Spinal cord (tissue), 10 donors: ENCODE measurements at places on chromosomes 5 and 9.
A peak's percentile ranks its signal among the peaks of the same experiment; 100 is the strongest.

DNA sequence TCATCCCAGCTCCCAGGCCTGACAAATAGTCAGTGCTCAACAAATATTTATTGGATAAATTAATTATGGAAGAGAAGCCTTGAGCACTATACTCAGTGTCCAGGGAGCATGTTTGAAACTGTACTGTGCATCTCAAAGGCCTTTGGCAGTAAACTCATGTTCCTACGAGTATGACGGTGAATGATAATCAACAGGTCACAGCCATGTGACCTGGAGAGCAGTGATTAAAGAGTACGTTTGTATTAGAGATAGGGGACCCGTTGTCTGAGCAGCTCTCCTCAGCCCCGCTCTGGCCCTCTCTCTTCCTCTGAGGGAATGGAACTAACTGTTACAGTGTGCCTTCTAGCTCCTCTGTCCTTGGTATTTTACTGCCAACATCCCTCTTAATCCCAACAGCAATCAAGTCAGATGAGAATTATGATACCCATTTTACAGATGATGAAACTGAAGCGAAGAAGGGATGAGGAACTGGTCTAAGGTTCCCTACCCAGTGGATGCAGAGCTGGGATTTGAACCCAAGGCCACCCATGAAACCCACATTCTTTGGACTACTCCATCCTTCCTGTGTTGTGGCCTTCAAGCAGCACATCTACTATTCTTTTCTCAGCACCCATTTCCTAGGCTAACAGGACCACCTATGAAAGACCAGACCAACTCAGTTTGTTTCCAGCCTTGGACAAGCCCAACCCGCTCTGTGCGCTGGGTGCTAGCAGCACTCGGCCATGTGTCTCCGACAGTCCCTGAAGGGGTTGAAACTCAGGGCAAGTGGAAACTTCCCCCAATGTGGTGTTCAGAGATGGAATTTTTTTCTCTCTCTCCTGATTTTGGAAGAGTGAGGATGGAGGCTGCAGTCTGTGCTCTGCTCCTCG, 34.9 kb downstream of the SPRY4 start:
- DNase-seq: no peak

GRCh38 chr9:86315078-86315477, 32.7 kb upstream of the ISCA1 start:
- DNase-seq: no peak

- DNase-seq: no peak
These were observed 90.3 kb upstream of the IFNK start for GRCh38 chr9:27433631-27434325.

- DNase-seq: peak; percentile 72
These were observed 85.1 kb upstream of the GRHPR start for GRCh38 chr9:37337301-37337890.

GRCh38 chr5:79093762-79094161, 17.8 kb upstream of the BHMT start:
- DNase-seq: peak; percentile 87
